Right ventricle myocardium inferior (tissue), 1 donor: ENCODE measurements at places on chromosomes 6 and 20.
A peak's percentile ranks its signal among the peaks of the same experiment; 100 is the strongest.

DNA sequence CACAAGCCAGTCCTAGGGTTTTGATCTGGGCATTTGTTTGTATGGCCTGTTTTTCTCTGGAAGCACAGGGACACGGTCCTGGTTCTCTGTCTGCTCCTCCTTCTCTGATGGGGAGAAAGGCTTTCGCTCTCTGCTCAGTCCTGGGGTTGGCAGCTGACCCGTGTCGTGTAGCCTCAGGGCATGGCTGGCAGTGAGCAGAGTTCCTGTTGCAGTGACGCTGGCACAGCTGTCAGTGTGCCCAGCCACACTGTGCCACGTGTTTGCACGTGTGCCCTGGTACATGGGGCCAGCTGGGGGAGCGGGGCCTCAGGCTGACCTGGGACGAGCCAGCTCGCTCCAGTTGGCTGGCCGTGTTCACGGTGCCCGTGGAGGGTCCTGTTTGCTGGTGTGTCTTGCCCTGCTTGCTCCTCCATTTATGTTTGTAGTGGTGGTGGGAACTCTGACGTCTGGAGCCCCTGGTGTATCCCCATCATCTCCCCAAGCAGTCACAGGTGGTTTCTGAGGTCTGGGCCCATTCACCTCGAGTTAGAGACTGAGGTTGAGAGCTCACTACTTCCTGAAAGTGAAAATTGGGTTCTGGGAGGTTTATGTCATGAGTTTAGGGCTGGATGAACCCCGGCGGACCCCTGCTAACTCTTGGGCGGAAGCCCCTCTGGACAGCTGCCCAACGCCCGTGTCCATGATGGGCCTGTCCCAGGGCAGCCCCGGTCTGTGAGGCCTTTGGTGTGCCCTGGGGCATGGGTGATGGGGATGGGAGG, 10.2 kb upstream of the DNAJC5 start:
- DNase-seq, result peak; percentile 85

DNA sequence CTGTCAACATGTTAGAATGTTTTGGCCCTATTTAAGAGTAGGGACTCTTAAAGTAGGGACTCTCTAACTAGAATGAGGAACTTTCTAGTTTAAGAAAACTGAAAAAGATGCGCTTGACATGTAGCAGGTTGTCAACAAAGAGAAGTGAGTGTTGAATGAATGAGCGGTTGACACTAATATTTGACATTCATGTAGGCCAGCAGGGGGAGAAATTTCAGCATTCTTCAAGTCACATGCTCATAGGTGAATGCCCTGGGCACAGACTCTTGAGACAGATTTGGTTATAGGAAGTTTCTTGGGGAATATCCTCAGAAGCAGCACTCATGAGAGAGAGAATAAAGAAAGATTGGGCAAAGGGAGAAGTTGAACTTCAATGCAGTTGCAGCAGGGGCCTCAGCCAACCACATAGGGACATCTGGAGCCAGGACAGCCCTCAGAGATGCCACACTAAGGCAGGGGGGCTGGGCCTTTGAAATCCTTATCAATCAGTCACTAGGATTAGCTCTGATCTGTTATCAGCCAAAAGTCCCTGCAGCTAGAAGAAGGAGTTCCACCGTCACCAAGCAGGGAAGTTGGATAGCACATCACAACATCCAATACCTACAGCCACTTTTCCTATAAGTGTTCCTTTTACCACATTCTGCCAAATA, 145.1 kb upstream of the FKBP1C start:
- no peak for DNase-seq

GRCh38 chr6:15504581-15505350, 158.1 kb downstream of the DTNBP1 start:
- DNase-seq, result peak; percentile 83

DNA sequence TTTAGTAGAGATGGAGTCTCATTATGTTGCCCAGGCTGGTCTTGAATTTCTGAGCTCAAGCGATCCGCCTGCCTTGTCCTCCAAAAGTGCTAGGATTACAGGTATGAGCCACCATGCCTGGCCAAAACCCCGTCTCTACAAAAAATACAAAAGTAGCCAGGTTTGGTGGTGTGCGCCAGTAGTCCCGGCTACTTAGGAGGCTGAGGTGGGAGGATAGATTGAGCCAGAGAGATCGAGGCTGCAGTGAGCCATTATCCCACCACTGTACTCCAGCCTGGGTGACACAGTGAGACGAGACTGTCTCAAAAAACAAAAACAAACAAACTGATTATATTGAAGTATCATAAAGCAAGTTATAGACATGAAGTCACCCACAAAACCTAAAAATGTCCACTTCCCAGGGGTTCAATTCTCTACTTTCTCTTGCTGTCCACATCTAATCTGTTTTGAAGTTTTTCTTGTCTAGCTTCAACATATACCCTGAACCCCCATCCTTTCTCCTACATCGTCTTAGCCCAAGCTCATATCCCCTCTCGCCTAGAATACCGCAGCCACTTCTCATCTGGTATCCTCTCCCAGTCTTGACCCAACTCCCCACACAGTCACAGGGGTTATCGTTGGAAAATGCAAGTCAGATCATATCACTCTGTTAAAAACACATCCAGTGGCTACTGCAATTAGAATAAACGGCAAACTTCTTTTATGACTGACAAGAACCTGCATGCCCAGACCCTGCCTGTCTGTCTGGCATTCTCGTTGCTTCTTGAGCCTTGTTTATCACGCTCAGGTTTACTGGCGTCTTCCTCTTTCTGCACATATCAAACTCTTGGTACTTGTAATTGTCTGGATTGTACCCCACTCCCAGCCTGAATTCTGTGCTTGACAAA, 20.1 kb upstream of the NCOA3 start:
- no peak for DNase-seq

DNA sequence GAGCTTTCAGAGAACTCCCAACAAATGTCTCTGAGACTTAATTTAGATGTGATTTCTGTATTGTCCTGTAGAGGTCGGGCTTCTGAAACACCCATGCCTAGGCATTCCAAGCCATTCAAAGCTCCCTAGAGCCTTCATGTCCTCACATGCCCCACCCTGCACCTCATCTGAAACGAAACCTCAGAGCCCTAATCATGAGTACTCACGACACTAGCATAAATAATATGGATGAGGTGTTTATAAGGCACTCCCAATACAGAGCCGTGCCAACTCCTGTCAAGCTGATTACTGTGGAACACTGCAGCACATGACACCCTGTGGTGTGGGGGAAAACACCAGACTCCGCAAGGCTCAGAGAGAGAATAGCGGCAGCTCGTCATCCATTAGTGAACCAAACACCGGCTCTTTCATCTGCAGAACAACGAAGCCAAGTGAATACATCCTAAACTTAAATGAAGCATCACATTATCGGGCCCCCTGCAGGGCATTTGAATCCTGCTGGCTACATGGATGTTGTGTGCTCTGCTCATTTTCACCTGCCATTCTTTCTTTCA, 83.8 kb downstream of the FNDC1 start:
- no peak for DNase-seq
